ENCODE measurements at places on chromosomes 6 and 20.

DNA sequence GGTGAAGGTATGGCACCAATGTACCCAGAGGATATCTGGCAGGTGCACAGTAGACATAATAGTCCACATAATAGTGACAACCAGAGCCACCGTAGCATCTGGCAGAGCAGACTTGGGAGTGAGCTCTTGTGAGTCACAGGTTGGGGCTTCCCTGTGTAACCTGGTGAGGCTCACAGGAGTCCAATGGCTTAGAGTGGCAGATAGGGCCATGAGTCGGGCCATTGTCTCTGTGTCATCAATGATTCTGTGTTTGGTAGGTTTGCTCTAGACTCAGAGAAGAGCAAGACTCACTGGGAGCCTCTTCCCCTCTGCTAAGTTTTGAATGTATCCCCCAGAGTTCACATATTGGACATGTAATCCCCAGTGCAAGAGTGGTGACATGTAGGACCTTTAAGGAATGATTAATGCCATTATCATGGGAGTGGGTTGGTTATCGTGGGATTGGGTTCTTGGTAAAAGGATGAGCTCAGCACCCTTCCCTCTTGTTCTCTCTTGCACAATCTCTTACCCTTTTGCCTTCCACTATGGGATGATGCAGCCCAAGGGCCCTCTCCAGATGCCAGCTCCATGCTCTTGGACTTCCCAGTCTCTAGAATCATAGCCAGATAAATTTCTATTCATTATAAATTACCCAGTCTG, 22.6 kb upstream of the SIRPA start:
- DNase-seq: no peak

DNA sequence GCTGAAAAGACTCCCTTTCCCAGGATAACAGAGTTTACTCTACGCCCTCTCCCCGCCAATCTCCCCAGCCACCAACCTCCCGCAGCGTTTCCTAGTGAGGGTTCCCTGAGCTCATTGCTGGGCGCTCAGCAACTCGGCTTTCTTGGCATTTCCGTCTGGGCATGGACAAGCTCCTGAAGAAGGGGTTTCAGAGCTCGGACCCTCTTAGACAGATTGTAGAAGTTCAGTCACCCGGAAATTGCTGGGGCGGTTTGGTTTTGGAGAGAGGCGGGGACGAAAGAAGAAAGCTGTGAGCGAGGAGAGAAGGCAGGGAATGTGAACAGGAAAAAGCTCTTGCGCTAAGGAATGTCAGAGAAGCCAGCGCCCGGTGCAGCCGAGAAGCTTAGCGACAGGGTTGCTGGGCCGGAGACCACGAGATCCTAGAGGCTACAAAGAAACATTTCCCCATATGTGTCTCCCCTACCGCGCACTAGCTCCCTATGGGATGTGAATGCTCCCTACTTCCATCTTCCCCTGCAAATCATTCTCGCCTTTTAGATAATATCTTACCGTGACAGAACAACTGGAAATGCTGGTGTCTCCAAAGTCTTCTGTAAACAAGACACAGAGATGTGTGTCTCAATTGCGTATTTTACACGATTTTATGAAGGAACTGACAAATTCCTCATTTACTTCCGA, 15.8 kb downstream of the POM121L2 start:
- no peak for DNase-seq

- DNase-seq: no peak
These were observed 40.0 kb downstream of the SLC22A1 start for GRCh38 chr6:160161647-160161986.

- no peak for DNase-seq
These were observed 467 bp downstream of the TREML4 start for GRCh38 chr6:41228616-41229015.

GRCh38 chr20:34043025-34043424, 49.3 kb downstream of the RALY start:
- no peak for DNase-seq

DNA sequence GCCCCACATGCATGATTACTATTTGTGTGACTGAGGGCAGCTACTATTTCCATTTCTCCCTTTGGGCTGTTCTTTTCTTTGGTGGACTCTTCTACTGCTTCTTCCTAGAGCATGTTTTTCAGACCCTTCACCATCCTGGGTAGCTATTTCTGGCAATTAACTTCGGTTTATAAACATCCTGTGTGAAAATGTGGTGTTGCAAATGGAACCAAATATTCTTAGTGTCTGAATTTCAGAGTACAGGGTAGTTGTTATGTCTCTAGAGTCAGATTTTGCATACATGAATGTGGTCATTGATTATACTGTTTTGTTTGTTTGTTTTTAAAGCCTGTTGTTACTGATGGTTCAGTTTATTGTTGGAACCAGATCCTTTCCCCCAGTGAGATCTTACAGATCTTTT, 49.7 kb downstream of the PROKR2 start:
- no peak for DNase-seq
